Suppressor macrophage treated with lipopolysaccharide for 4 hours (primary cell): ENCODE measurements at places on chromosomes 5 and 9.

GRCh38 chr5:170387775-170388639 lies 1.2 kb downstream of the KCNMB1 start:
- DNase-seq: peak; percentile 12

- DNase-seq: no peak
These were observed 206.4 kb downstream of the AOPEP start for GRCh38 chr9:94932652-94933510.

DNA sequence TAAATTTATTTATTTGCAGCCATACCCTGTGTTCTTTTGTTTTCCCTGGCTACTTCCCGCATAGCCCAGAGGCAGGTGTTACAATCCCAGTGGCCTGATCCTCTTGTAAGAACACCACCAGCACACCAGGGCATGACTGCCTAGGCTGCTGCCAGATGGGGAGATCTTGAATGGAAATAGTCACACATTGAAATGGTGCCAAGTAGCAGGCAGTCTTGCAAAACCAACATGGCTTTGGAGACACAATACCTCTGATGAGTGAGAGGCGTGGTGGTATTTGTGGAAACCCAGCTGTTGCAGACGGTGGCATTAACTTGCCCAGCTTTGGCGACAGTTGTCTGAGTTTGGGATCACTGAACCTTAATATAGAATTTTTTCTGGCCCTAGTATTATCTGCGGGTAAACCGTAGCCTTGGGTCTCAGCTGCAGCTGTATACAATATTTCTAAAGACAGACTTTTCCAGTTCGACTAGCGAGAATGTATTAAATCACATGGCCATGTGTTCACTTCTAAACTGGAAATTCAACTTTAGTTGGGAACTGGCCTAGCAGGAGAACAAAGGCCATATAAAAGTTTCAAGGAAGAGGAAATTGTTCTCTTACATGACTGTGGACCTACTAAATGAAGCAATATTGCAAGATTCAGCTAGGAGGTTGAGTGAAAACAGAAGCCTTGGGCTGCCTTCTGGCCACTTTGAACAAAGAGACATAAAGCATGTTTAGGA lies 277.0 kb downstream of the SMARCA2 start:
- DNase-seq: no peak

DNA sequence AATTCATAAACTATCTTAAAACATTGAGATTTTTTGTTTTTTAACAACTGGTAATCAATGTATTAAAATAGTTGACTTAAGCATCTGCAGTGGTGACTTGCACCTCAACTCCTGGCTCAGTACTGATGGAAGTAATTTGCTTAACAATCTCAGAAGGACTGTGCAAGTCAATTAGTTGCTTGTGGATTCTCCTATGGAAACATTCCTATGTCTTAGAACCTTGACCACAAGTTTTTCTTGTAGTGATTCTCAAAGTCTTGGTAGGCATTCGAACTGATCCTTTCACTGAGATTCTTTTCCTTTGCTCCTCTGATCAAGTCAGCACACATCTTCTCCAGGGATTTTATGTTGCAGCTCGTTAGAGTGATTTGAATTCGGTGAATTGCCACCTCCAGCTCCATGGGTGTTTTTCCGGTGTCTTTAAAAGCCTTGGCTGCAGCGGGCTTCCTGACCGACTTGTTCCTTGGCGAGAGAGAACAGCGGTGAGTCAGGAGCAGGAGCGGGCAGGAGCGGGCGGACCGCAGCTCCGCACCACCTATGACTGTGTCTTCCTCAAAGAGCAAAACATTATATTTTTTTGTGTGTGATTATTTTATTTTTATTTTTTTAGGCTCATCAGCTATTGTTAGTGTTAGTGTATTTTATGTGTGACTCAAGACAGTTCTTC lies 21.1 kb downstream of the HMGXB3 start:
- DNase-seq: no peak
